ENCODE measurements at places on chromosomes 7 and 10.

GRCh38 chr10:65358565-65358964 is 1567.3 kb upstream of the LRRTM3 start:
- DNase-seq: no peak

DNA sequence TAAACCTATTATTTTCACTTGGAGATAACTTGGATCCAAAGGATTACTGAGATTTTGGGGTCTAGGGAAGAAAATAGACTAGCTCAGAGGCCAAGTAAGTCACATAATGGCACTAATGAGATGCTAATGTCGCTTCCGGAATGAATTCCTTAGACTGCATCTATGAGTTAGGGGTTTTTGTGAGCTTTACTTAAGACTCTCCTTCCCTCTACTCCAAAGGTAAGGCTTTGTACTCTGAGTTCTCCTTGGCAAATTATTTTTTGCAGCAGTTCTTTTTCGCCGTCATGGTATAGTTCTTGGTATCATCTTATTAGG is 143.9 kb upstream of the KLF14 start:
- DNase-seq: no peak

GRCh38 chr10:24740714-24741113 is 17.0 kb upstream of the ARHGAP21 start:
- no peak for DNase-seq

DNA sequence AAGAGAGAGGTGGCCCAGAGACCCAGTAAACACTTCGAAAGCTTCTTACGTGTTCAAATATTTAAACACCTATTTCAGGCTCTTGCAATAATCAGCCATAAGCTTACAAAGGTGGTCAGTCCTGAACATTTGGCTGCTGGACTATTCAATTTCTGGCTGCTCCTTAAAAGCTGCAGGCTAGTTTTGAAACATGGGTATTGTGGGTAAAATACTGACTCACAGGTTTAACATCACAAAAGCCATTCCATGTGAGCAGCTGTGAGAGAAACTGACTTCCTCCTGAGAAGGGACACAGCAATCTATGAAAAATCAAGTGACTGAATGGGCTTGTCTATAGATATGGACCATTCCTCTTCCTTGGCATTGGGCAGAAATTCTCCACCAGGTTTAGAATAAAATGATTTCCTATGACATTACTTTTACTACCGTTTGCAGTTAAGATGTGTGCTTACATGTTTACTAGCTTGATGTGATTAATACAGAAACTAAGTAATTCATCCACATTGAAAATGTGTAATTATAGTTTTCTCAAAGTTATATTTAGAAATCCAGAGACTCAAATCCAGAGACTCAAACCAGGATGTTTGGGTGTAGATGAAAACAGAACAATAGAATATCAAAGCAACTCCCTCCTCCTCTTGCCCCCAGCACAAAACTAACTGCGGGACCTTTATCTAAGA is 252.3 kb downstream of the GATA3 start:
- no peak for DNase-seq

DNA sequence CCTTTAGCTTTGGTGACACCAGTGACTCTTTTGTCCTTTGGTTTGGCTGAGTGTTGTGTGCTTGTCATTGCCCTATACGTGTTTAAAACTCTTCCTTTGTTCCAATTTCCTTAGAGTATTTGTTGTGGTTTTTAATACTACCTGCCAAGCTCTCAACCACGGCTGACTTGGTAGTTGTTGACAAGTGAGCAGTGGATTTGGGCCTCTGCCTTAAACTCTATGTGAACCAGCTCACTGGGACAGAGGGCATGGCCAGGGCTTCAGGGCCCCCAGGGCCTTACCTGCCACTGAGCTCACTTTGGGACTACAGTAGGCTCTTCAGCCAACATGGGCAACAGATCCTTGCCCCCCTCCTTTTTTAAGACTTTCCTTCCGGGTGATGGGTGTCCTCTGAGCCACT is 9.6 kb upstream of the DMBT1 start:
- DNase-seq: no peak

DNA sequence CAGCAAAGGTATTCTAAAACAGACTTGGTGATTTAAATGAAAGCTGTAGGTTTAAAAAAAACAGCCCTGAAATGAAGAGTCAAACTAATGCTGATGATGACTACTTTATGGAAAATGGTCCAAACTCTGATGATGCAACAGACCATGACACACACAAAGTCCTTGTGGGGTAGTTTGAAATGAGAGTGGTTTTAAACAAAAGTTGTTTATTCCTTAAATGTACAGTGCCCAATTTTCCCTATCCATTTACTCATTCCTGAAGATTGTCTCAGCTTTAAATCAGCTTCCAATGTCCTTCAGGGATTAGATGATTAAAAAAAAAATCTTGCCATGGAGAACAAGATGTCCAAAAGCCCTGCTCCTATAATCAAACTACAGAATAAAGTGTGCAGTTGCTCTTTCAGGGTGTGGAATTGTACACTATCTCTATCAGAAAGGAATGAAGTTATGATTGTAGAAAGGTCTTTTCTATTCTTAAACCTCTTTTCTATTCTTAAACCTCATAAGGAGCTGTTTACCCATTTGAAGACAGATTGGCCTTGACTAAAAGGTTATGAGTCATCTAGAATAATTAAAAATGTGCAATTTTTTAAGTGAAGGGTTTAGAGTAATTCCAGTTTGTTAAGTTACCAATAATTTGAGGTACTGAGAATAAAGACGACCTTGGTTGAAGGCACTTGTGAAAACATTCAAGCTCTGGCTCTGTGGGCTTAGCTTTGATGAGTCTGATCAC is 70.2 kb upstream of the ITGA8 start:
- DNase-seq: no peak

All from small intestine (tissue), 16 donors.